ENCODE measurements at places on chromosomes 1 and 21.
A peak's percentile ranks its signal among the peaks of the same experiment; 100 is the strongest.

- no peak for DNase-seq
Measured at GRCh38 chr1:31753707-31754349, 10.3 kb downstream of the ADGRB2 start.

DNA sequence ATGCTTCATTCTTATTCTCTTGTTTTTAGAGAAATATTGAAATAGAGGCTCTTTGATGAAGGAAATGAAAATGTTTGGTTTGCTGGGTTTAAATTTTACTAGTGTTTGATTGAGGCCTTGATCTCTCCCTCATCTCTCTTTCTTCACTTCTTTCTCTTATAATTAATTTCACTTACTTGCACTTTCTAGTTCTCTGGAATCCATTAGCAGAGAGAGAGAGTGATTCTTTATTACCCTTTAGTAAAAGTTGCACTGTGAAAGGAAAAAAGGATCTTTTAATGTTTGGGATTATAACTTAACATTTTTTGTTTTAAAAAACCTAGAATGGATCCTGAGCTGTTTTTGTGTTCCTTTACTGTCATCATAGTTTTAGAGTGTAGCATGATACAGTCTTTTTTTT lies 12.2 kb downstream of the RPRD2 start:
- no peak for DNase-seq

DNA sequence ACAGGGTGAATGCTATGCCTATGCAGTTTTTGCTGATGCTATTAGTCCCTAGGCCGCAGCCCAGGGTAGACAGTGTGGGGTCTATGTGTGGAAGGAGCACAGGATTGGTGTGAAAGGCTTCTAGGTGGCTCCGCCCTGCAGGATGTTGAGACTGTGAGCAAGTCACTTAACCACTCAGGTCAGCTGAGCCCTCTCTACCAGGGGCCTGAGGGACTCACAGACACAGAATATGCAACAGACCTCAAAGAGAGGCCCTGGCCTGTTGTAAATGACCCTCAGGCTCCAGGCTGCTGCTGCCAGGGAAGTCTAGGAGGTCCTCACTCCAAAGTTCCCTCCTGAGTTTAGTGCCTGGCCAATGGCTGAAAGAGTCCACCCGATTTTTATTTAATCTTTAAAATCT lies 11.0 kb downstream of the NHLH2 start:
- DNase-seq = no peak

DNA sequence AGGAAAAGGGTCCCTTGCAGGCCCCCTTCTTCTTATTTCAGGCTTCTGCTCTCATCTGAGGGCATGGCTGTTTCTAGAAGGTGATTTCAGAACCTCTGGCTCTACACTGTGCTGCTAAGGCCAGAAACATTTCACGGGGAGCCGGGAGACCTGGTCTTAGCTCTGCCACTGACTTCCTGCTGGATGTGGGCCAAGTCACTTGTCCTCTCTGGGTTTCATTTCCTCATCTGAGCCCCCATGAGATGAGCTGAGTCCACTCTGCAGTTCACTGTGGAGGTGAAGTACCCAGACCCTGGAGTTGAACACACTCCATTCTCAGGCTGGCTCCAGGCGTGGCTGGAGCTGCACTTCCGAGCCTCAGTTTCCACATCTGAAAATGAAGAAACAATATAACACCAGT lies 2.1 kb downstream of the PADI1 start:
- DNase-seq = peak; percentile 58

DNA sequence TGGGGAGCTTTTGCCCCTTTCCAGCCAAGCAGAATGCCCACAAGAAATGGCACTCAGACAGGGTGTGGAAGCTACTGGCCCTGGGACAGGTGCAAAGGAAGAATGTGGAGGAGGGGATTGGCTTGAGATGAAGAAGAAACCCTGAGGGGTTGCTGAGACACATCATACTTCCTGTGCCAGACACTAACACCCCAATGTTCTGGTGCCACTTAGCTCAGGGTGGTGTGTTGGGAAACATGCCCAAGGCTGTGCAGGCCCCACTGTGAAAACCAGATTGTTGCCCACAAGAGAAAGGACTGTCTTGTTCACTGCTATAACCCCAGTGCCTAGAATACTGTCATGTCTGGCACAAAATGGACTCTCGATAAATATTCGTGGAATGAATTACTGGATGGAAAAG lies 9.9 kb upstream of the PAQR6 start:
- DNase-seq = no peak

DNA sequence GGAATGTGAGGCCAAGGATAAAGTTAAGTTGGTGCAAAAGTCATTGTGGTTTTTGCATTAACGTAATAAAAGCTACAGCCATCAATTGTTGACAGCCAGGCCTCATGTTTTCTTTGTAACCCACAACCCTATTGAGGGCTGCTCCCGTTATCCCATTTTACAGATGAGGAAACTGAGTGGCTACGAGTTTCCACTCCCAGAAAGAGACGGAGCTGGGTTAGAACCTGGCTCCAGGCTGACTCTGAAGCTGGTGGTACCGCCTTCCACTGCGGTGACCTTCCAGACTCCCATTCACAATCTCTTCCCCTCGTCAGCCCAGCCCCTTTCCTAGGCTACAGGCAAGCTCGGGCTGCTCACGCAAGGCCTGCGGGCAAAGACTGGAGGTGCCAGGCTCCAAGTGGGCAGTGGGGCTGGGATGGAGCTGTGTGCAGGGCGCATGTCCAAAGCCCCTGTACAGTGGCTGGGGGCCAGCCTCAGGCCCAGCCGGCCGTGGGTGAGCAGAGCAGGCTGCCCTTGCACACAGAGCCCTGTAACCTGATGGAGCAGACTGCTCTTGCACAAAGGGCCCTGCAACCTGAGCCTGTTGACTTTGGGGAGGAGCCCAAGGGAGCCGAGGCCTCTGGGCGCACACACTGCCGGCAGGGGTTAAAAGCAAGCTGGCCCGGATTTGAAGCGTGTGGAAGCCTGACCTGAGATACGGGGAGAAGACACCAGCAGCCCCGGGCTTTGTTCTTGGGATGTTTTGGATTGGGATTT lies 97.4 kb upstream of the TMPRSS2 start:
- no peak for DNase-seq

DNA sequence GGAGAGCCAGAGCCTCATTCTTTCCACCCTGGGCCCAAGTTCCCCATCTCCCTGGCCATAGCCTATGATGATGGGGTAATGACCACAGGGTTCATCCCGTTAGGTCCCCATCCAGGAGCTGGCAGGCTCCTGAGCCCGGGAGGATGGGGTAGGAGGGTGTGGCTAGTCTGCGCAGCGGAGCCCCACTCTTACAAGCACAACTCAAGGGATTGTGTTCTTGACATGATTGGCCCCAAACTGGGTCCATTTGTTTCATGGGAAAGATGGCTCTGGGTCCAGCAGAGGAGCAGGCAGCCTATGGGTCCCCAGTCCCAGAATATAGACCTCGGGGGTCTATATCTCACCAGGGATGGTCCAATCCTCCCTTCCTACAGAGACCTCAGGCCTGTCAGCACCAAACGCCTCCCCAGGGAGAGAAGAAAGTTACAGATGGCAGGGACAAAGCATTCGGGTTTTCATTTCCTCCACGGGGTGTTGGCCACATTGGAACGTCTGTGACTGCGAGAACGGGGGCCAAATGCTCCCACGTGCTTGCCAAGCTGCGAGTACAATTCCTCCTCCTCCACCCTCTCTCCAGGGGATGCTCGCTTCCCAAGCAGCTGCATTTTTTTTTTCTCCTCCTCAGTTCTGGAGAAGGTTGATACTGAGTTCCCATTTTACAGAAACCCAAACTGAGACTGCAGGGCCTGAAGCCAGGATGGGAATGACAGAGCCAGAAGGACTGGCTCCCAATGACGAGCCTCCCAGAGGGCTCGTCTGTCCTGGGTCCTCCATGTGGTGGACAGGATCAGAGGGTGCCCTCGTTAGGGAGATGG lies 71.0 kb downstream of the DHRS3 start:
- no peak for DNase-seq

GRCh38 chr1:85734931-85735330 lies 26.7 kb upstream of the ZNHIT6 start:
- no peak for DNase-seq

DNA sequence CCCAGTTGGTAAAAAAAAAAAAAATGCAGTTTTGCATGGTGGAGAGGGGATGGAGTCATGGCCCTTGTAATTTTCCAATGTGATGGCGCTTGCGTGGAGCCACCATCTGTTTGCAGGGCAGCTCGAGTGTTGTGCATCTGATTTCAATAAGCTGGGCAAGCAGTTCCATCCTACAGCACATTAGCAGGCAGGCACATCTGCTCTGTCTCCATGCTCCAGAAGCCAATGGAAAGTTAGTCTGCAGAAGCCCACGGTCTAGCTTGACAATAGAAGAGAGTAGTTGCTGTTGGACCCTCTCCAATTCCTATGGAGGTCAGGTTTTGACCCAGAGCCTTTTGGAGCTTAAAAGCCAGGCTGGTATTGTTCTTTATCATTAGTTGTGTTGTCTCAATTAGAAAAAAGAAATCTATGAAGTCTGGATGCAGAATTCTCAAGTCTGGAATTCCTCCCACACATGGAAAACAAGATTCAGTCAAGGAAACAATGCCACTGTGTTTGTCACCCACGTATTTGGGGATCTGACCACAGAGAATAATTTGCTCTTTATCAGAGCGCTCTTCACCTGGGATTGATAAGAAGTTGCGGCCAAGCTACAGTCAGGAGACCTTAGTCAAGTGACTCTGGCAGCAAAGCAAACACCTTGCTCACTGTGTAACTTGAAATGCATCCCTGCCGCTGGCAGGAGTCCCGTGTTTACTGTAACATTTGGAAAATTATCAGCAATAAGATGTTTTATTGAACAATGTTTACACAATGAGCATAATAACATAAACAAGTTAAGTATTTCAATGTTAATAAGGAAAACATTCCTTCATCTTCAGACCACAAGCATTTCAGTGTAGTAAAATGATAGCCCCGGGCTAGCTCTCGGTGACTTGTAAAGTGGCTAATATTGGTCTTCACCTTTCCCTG lies 20.7 kb downstream of the NGF start:
- DNase-seq = no peak

GRCh38 chr1:33119050-33119449 lies 38.1 kb downstream of the AZIN2 start:
- no peak for DNase-seq

DNA sequence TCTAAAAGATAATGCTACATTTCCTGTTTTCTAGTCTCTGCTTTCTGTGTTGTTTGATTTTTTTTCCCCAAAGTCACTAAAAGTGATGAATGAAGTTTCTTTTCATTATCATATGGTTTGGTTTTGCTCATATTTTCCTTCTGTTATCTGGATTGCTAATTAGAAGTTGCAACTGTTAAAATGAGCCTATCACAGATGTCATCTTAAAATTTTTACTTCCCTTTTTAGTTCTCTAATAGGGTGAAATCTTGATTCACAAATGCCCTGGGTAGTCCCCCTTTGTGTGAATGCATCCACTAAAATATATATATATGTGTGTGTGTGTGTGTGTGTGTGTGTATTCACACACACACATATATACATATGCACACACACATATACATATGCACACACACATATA lies 144.1 kb downstream of the GREM2 start:
- no peak for DNase-seq

DNA sequence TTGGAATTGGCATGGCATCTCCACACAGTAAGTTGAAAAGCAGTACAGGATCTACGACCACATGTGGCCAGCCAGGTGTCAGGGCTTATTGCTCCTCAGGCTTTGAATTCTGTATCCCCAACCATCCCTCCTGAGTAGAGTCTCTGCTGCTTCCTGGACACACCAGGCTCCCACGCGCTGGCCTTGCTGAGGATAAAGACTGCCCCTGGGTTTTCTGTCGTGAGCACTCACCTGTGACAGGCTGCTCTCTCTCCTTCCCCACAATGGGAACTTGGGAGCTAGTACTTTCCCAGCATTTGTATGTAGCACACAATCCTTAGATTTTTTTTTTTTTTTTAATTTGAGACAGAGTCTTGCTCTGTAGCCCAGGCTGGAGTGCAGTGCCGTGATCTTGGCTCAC lies 33.6 kb downstream of the PBX1 start:
- DNase-seq = no peak

DNA sequence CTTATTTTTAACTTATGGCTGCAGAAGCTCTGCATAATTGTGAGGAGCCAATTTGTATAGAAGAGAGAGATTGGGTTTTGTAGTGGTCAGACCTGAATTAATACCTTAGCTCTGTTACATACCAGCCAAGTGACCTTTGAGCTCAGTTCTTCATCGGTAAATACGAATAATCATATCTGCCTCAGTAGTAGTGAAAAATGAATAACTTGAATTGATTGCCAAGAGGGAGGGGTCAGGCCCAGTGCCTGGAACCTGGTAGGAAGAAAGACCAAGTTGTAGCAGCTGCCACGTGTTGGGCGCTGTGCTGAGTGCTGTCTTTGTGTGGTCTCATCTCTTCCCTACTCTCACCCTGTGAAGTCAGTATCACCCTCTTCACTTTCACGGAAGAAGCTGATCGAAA lies 247.5 kb downstream of the PBX1 start:
- no peak for DNase-seq

DNA sequence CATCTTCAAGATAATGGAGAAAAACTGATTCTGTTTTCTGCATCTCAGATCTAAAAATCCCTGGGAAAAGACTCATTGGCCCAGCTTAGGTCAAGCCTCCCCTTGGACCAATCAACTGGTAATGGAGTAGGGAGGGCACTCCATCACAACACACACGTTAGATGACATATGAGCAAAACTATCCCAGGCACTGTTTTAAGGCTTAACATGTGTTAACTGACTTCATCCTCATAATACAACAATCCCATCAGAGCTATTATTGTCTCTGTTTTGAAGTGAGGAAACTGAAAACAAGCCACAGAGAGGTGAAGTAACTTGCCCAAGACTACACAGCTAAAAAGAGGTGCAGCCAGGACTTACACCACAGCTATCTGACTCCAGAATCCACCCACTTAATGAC lies 14.7 kb upstream of the CITED4 start:
- no peak for DNase-seq

GRCh38 chr1:235657269-235657668 lies 7.7 kb upstream of the GNG4 start:
- no peak for DNase-seq

DNA sequence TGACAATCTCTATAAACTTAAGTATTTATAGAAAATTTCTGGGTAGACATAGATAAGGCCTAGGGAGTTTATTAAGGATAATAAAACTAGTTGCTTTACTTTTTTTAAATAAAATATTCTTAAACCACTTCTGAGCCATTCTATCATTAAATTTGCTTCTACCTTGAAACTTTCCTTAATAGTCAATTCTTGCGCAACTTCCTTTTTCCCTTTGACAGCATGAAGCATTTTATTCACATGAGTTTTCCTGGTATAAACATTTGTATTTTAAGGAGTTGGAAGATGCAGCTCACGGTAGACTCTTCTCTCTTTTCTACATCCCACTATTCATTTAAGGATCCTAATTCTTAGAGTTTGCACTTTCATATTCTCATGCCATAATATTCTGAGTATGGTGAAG lies 75.8 kb upstream of the DPH5 start:
- DNase-seq = no peak

DNA sequence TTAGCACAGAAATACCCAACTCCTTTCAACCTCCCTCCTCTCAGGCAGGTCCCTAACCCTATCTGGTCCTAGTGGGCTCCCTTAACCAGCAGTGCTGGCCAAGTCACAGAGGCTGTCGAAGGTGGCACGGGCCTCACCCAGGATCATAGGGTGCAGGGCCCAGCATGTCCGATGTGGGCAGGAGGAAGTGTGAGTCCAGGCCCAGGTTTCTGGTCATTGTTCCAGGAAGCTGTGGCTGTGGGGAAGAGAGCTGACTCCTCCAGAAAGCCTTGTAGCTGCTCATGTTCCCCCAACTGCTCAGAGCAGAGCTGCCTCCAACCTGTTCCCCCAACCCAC lies 2.4 kb downstream of the CCDC17 start:
- no peak for DNase-seq

All from KBM-7 (cell line).